RCC 7860 (cell line): ENCODE measurements at places on chromosomes 7 and 10.

- no peak for DNase-seq
Measured at GRCh38 chr10:44382131-44382858, 2.6 kb downstream of the CXCL12 start.

- DNase-seq: no peak
Measured at GRCh38 chr7:125559921-125560320, 630.3 kb upstream of the POT1 start.

DNA sequence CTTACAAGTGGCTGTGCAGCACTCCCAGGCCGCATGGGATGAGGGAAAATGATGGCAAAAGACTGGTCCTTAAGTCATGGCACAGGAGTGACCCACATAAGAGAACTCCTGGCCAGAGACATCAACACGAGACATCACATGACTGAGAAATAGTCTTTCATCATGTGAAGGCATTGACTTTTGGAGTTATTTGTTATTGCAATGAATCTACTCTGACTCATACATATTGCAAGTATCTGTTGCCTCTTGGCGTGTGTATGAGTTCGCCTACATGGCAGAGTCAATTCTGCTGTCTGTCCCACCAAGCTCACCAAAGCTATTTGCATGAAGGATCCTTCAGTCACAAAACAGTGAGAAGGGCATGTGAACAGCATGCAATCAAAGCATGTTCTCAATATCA is 59.7 kb upstream of the HABP2 start:
- no peak for DNase-seq

GRCh38 chr7:111232249-111233084 is 141.5 kb downstream of the LRRN3 start:
- DNase-seq: peak; percentile 71

DNA sequence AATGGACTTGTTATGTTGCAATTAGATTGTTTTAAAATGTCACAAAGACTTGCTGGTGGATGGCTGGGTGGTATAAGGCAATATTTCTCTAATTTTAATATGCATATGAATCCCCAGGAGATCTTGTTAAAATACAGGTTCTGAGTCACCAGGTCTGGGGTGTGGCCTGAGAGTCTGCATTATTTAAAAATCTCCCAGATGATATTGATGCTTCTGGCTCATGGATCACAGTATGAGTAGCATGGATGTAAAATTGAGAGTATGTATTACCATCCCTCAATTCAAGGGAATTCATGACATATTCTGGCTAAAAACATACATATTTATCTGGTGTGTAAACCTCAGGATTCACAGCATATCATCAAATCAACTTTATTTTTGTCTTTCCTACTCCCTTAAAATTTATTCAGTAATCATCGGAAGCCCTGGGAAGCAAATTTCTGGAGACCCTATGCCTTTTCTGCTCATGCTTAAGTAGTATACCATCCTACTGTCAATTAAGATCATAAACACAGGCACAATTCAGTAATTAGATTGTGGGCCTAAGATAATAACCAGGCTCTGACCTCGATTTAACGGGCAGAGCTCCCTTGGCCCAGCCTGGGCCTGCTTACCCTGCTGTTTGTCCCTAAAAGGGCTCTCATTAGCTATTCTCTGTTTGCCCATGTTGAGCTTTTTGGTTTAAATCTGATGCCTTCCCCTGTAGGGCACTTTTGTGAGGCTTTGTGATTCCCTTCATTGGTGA is 29.6 kb upstream of the ICA1 start:
- DNase-seq: no peak

- DNase-seq: no peak
Measured at GRCh38 chr10:111485767-111486166, 408.9 kb downstream of the ADRA2A start.

DNA sequence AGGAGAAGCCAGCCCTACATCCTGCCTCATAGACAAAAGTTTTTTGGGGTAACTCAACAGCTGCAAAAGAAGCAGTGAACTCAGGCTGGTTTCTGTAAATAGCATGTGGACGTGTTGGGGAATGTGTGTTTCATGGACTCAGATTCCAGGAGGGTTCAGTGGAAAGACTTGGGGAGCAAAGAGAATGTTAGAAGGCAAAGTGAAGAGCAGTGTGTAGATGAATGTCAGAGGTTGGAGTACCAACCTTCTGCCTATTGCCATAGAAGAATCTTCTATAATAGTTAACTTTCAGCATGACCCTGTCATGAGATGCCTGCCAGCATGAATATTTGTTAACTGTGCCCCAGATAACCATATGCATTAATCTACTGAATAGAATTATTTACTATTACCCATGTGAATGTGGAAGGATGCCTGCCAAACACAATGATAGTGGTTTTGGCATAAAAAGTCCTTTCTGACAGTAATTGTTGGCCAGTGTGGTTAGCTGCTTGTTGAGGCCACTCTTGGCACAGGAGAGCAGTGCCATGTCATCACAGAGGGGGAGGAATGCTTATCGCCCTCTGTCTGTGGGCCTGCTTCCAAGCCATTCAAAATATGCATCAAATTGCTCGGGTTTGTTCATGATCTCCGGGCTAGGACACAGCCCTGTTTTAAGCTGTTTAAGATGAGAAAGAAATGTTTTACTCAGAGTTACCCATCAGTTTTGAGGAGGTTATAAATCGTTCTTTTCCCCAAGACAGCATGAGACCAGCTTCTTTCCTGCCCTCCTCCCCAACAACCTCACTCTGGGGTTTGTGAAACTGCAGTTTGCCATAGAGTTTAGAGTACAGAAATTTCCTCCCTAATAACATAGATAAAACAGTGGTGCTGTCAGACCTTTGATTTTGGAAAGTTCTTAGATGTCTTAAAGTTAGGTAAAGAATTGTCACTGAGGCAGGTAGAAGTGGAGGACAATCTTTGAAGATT is 165.3 kb downstream of the WNT2 start:
- DNase-seq: peak; percentile 79

DNA sequence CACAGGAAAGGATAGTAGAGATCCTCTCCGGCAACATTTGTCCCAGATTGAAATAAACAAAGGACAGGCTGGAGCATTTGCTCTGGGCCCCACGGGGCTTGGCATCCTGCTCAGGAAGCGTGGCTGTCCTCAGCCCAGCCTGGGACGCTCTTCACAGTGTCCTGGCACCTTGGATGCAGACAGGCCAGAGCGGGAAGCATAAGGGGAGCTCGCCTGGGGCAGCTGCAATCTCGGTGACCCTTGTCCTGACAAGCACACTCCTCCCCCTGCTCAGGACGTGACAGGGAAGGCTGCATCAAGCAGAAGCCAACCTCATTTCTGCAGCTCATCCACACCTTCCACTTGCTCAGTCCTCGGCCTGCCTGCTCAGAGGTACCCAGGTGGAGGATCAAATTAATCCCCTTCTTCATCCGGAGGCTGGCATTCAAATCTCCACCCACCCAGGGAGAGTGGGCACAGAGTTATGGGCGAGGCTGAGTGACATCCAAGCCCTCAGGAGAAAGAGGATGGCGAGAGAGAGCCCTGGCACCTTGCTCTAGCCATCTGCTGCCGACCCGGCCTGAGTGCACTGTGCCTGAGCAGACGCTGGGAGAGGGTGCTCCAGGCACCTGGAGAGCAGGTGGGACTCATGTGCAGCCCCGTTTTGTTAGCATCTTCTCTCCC is 47.6 kb downstream of the ABRAXAS2 start:
- no peak for DNase-seq
